ENCODE measurements at places on chromosomes 16 and 17.

DNA sequence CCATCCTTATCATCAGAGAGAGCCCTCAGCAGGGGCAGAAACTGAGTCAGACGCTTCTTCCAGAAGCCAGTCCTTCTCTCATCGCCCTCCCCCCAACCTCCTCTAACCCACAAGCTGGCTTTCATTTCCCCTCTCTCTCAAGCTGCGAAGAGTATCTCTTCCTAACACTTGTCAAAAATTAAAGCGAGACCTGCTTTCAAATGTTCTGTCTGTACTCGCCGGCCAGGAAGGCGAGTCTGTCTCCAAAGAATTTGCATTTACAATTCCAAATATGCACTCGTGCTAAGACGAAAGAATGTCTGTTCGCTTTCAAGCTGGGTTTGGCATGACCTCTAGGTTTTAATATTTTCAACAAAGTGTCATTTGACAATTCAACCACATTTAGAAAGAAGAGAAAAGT is 140.4 kb downstream of the RGS9 start:
- DNase-seq = no peak

GRCh38 chr16:15031586-15031985 is 24.3 kb downstream of the NTAN1 start:
- DNase-seq = no peak

- no peak for DNase-seq
These were observed 2.7 kb downstream of the C16orf89 start for GRCh38 chr16:5062790-5063765.

DNA sequence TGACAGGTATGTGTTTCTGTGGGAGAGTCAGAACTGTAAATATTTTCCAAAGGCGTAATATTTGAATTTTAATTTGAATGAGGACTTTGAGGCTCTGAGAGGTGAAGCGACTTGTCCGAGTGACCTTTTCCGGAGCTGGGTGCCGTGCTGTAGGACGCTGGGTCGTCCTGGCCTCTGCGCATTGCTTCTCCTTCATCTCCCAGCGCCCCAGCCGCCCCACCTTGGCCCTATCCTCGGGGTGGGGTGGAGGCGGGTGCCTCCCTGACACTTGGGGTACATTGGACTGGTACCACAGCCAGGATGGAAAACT is 147.8 kb downstream of the SPECC1 start:
- DNase-seq = no peak
